ENCODE measurements at places on chromosomes 16 and 17.
A peak's percentile ranks its signal among the peaks of the same experiment; 100 is the strongest.

DNA sequence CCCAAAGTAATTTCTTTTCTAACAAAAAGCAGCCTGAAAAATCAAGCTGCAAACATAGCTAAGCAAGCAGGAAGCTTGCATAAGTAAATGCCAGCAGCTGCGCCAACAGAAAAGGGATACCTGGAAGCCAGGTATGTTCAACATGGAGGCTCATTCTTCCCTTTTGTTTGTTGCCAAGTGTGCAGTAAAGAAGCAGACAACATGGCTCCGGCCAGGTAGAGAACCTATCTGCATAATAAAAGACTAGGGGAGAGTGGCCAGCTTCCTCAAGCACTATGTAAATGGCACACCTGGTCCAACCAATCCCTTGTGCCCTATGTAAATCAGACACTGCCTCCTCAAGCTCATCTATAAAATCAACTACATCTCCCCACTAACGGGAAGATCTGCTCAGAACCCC, 1407.0 kb downstream of the CDH11 start:
- peak; percentile 91 for DNase-seq

- no peak for DNase-seq
These were observed 1.2 kb downstream of the STAT3 start for GRCh38 chr17:42386777-42387657.

- no peak for DNase-seq
These were observed 738.8 kb downstream of the WWOX start for GRCh38 chr16:78838276-78838675.

GRCh38 chr17:41013606-41014005, 4.7 kb upstream of the KRTAP3-1 start:
- peak; percentile 25 for DNase-seq

- no peak for DNase-seq
These were observed 83.4 kb downstream of the FOXL1 start for GRCh38 chr16:86661706-86662105.

GRCh38 chr16:69833357-69834282, 71.5 kb downstream of the WWP2 start:
- no peak for DNase-seq

- peak; percentile 44 for DNase-seq
These were observed 11.0 kb upstream of the DPEP1 start for GRCh38 chr16:89602273-89602951.

- no peak for DNase-seq
These were observed 139.5 kb upstream of the PMFBP1 start for GRCh38 chr16:72311426-72311825.

GRCh38 chr17:1229349-1229899, 40.8 kb upstream of the BHLHA9 start:
- peak; percentile 26 for DNase-seq

- peak; percentile 65 for DNase-seq
These were observed 36.7 kb upstream of the CIBAR2 start for GRCh38 chr16:85148931-85149330.

- DNase-seq: peak; percentile 95
These were observed 1.5 kb upstream of the BAIAP3 start for GRCh38 chr16:1331712-1332617.

GRCh38 chr17:37338847-37339246, 36.9 kb upstream of the C17orf78 start:
- DNase-seq: no peak

DNA sequence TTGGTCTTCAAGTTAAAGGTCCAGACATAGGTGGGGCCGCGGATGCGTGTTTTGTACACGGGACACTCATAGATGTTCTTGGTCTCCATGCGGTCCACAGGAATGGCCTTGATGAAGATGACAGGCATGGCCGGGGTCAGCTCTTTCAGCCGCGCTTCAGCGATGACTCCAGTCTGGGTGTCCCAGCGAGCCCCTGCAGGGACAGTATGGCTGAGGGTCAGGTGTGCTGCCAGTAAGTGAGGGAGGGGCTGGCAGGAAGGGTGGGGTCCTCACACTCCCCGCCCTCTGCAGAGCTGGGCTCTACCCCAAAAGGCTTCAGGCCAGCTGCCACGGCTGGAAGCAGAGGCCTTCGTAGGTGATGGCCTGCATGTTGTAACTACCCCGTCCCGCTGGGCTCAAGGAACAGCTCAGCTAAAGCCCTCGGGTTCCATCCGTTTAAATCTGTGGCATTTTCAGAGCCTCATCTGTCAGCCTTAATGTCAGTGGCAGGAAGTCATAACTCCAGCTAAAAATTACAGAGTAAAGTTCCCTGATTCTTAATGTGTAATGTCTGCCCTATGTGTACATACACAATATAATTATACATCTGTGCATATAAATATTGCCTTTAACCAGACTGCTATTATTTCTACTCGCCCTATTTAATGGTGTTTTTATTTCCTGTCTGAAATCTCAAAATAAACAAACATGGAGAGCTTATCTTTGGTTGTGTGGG, 45.7 kb downstream of the PGS1 start:
- no peak for DNase-seq

DNA sequence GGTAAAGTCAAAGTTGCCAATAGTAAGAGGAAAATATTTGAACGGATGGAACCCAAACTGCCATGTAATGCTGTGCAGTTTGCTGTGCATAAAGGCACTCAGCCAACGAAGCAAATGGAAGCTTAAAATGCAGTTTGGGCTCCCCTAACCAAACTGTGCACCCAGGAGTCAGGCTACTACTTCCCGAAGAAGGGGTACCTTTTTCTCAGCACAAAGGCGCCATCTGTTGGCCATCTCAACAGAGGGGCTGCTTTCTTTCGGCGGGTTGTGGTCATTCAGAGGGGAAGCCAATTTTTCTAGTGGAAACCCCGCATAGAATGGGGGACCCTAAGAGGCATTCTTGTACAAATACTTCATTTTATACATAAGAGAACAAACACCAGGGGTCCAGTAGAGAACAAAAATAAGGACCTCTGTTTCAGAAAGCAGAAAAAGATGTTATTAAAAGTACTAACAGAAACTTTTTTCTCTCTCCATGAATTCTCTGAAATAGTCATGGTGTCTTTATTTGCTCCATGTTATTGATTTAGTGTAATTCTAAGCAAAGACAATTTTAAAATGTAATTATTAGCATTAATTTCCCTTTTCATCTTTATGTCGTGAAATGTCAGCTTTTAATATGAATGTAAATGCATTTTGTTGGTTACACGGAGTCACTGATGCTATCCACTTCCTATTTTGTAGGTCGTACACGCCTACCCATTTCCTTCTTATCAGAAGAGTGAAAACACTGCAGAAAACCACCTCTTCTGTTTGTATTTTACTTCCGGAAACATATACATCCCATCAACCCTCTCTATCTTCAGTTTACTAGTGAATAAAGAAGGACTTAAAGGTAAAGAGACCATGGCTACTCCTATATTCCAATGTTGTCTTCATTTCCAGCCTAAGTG, 453.3 kb downstream of the KCNJ2 start:
- DNase-seq: peak; percentile 27

GRCh38 chr17:44268709-44269534, 987 bp upstream of the SLC4A1 start:
- DNase-seq: no peak

DNA sequence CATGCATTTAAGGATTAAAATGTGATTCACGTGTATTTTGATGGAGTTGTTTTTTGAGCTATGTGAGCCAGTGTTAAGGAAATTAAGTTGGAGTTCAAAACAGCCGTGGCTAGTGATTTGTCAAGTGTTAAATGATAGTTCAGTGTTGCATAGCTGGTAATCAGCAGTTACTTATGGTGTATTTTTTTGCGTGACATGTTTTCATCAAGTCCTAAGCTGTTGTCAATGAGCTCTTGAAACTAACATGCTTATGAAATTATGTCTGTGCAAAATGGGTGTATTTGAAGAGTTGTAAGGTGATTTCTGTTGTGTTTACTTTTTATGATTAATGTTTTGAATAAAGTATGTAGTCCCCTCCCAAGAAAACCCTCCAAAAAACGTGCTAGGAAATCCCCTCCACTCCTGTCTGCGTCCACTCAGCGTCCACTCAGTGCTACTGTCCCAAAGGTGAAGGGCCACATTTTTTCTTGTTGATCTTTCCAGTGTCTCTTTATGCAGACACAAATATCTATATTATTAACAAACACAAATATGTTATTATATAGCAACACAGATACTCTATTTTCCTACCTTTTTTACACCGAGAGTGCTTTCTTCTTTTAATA, 30.0 kb downstream of the USP10 start:
- no peak for DNase-seq

GRCh38 chr17:55090079-55090492, 121.5 kb downstream of the STXBP4 start:
- no peak for DNase-seq

- DNase-seq: no peak
These were observed 300.9 kb downstream of the C16orf95 start for GRCh38 chr16:87016046-87017035.

DNA sequence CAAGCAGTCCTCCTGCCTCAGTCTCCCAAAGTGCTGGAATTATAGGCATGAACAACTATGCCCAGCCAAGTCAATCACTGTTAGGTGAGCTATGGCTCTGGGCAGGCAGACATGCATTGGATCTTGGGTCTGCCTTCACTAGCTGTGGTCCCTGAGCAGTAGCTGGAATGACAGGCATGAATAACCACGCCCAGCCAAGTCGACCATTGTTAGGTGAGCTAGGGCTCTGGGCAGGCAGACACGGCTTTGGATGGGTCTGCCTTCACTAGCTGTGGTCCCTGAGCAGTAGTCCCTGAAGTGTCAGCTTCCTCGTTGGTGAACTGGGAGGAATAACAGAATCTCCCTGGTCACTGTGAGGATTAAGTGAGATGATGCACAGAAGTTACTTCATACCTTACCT, 6.4 kb downstream of the MRM3 start:
- DNase-seq: no peak

GRCh38 chr16:84703681-84704080, 3.9 kb downstream of the USP10 start:
- no peak for DNase-seq

- DNase-seq: no peak
These were observed at the start of gene IRX6 for GRCh38 chr16:55323637-55324271. Gene IRX6 (plus strand): TSS chr16:55324203. CDS start chr16:55325092, 889 bp downstream.

DNA sequence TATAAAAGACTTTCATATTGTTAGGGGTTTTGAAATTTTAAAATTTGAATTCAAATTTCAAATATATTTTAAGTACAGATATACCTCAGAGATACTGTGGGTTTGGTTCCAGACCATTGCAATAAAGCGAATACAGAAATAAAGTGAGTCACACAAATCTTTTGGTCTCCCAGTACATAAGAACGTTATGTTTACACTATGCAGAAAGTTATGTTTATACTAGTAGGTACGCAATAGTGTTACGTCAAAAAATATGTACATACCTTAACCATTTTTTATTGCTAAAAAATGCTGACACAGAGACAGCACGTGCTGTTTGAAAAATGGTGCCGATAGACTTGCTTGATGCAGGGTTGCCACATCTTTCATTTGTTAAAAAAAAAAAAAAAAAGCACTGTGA, 19.7 kb downstream of the NUP88 start:
- no peak for DNase-seq

DNA sequence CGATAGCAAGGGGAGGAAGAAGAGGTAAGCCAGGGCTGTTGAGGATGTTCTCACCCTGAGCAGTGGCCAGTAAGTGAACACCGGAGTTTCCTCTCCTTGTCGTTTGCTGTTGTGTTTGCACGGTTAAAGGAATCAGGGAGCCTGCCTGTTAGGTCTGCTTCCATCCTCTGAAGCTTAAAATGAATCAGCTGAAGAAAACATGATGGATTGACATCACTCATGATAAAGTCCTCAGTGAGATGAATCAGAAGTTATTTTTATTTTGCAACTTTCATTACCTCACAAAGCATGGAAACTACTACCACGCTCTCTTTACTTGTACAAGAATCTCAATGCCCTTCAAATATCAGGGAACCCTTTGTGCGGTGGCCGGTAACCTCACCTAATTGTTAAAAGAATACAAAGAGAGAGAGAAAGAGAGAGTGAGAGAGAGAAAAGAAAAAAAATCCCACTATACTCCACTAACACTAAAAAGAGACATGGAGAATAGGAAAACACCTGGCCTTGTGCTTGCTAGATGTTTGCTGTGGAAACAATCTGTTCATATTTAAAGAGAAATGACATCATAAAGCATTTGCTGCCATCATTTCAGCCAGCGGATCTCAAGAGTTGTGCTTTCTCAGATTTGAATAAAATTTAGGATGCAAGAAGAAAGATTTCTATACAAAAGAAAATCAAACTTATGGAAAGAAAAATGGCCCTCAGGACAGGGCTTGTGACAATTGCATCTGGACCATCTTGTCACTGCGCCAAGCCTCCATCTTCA, 441.6 kb upstream of the SALL1 start:
- DNase-seq: no peak

DNA sequence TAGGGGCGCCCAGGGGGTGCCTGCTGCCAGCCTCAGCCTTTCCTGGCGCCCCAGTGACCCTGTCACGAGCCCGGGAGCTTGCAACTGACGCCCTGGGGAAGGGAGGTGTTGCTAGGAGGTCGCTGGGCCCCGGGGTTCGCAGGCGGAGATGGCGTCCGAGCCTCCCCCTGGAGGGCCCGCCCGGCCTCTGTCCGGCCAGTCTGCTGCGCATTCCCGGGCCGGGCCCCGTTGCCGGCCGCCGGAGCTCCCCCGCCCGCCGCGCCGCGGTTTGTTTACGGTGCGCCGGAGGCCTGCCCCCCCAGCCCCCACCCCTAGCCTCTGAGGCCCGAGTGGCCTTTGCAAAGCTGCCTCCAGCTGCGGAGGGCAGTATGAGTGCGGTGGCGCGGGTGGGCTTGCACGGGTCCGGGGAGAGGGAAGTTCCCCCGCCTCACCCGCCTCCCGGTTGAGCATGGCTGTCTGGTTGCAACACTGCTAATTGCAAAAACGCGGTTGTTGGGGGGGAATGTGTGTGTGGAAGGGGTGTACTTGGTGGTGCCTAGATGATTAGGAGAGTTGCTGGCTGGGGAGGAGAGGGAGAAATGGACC, 514 bp downstream of the THRA start:
- DNase-seq: peak; percentile 63

Data from NCI-H146 (cell line).